ENCODE measurements at places on chromosomes 7 and 10.

DNA sequence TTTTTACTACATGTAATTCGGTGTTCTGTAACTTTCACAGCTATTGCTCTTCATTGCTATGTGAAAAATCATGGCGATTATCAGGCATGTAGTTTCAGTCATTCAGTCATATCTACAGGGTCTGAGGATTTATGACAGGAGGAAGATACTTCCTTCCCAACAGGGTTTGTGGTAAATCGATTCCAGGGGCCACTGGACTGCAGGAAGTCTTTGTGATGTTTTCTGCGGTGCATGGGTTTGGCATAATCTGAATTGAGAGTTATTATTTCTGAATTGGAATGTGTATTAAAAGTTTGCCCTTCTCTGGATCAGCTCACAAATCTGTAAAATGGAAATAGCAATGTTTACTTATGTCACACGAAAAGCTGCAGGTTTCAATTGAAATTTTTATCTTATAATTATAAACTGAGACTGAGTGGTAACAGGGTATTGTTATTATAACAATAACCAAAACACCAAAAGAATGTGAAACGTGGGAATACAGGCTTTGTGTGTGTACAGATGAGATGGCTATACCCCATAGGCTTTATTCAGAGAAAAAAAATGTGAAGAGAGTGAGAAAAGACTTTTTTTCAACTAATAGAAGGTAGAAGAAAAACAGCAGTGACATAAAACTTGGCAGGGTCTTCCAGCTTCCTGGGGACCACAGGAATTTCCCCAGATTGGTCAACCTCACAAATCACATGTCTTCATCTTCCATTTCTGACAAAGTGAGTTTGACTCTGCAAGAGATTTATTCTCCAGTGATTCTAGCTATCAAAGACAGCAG, 307.7 kb upstream of the NFE2L3 start:
- no peak for DNase-seq

DNA sequence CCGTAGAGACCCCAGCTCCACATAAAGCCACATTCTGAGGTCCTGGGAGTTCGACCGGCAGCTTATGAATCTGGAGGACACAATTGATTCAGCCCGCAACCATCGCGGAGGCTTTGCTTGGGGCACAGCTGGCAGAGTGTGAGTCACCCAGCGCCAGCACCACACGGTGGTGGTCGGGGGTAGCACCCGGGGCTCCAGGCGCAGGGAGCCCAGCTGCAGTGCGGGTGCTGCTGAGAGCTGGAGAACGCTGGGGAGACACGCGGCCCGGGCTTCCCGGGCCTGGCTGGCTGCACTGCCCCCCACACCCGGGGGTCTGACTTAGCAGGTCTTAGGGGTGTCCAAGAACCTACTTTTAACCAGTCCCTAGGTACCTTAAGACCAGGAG, 87.9 kb downstream of the PAXIP1 start:
- DNase-seq, result no peak

GRCh38 chr10:79093658-79094411, 25.1 kb downstream of the ZMIZ1 start:
- no peak for DNase-seq

- DNase-seq, result no peak
Measured at GRCh38 chr10:78279756-78280155, 246.1 kb downstream of the RPS24 start.

GRCh38 chr10:110392868-110393740, 88.4 kb upstream of the SMNDC1 start:
- no peak for DNase-seq

DNA sequence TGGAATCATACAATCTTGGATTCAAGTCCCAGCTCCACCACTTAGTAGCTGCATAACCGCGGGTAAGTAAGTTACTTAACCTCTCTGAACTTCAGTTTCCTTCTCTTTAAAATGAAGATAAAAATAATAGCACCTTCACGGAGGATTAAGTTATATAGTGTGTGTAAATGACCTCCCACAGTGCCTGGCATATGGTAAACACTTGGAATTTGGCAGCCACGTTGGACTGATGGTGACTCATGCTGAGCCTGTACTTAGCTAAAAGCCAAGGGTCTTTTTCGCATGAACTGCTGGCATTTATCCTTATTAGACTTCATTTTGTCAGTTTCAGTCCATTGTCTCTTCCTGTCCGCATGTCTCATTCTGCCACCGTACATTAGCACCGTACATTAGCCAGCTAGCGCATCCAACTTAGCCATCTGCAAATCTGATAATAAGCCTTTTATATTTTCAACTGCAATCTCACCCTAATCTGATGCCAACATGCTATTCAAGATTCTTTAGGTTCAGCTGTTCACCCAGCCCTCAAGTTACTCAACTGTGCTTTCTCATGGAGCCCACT, 11.2 kb downstream of the SLC13A4 start:
- DNase-seq, result no peak

DNA sequence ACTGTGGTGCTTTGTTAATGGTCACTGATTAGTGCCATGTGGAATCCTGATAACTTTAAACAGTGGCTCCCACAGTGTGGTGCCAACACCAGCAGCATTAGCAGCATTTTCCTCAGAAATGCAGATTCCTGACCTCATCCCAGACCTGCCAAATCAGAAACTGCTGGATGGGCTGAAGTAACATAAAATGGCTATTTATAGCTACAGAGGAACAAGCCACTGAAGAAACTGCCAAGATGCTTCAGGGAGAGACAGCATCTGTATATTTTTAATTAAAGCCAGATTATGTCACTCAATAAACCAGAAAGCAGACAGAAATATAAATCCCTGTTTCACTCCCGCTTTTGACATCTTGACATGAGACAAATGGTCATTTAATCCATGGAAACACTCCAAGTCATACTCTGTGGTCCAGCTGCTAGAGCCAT, 178.5 kb downstream of the AMPH start:
- no peak for DNase-seq

GRCh38 chr7:38232502-38233366, 40.7 kb downstream of the TARP start:
- peak; percentile 87 for DNase-seq

DNA sequence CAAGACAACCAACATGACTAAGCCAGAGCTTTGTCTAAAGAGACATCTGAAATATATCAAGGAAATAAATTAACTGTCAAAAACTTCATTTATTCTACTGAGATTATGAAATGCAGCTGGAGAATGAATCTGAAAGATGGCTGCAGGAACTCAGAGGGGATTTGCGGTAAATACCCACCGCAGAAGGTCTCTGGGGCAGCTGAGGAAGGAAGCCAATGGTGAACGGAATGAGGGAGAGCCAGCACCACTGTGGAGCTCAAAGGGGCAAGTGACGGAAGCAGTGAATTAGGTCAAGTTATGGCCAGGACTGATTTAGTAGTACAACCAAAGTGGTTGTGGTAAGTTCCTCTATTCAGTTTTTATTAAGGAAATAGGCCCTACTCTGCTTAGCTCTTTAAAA, 215.3 kb upstream of the GLI3 start:
- DNase-seq, result no peak

- no peak for DNase-seq
Measured at GRCh38 chr10:50634479-50634878, 10.7 kb upstream of the SGMS1 start.

- no peak for DNase-seq
Measured at GRCh38 chr10:106577266-106577665, 587.2 kb downstream of the SORCS1 start.

- DNase-seq, result peak; percentile 90
Measured at GRCh38 chr10:13787015-13787421, 200.3 kb downstream of the PRPF18 start.

DNA sequence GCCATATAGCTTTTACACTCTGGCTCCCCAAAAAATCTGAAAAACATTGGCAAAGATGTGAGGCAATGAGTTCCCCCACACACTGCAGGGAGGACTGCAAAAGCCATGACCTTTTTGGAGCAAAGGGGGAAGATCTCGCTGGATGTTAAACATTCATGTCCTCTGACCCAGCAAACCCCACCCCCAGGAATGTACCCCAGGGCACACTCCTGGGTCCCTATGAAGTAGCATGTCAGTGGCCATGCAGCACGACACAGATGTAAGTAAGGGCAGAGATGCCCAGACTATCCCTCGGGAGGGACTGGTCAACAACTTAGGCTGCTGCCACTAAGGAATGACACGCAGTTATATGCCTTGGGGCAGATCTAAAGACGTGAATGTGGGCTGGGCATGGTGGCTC, 100.6 kb downstream of the DLG5 start:
- no peak for DNase-seq

DNA sequence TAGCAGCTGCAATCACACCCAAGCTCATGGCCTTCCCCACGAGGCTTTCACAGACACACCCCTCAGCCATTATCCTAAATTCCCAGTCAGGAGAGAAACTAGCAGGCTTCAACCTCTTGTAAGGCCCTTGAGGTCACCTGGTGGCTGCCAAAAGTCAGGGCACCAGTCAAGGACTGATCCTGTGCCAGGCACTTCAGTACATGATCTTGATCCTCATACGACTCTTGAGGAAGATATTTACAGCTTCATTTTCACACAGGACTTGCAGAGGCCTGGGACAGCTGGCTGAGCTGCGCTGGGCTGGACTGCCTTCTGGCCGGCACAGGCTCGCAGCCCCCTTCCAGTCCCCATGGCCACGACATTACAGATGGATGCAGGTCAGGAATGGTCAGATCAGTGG, 8.8 kb downstream of the PDAP1 start:
- DNase-seq, result no peak

DNA sequence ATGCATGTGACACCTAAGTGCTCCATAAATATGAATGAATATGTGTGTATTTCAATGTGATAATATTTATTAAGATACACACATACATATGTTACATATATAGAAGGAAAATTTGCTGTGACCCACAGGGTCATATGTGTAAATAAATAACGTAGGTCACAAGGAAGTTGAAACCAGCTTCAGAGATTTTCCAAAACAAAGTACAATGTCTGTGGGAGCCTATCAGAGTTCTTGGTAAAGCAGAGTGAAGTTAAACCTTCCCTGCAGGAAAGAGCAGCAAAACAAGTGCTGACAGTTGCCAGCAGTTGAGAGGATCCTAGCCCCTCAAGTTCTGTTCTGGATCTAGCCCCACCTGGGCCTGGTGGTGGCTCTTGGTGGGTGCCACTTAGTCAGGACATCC, 91.2 kb downstream of the CCNY start:
- no peak for DNase-seq

DNA sequence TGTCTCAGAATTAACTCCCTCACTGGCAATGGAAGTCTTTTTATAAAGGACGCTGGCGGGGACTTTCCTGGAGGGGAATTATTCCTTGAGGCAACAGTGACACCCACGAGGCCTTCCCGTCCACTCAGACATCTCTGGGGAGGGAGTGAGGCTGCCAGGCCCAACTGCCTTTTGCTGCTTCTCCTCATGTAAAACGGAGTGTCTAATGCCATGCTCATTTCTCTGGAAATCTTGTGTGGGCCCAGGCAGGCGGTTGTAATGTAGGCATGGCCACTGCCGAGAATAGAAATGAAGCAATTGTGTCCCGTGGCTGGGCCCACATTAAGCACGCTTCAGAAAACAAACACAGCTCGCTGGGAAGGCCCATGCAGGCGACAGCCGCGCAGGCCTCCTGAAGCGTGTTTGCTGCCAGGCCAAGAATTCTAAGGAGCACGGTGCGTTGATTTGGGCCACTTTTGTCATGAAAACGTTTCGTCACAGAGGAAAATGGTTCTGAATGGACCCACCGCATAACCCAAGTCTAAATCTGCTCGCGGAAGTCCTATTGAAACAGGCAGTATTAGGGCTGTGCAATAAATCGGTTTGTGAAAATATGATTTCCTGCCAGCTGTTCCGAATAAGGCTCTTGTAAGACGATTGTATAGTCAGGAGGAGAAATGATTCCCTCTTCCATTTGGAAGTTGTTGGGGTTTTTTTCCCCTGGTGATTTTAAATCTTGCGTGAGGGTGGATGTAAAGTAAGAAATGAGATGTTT, 104.2 kb upstream of the CHST15 start:
- DNase-seq, result no peak

GRCh38 chr7:119944601-119944972, 328.4 kb upstream of the KCND2 start:
- DNase-seq, result no peak

DNA sequence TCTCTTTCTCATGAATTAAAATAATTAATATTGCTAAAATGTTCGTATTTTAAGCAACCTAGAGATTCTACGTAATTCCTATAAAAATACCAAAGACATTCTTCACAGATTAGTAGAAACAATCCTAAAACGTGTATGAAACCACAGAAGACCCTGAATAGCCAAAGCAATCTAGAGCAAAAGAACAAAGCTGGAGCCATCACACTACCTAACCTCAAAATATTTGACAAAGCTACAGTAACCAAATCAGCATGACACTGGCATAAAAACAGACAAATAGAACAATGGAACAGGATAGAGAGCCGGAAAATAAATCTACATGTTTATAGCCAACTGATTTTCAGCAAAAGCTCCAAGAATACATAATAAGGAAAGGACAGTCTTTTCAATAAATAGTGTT, 105.5 kb upstream of the PTN start:
- no peak for DNase-seq

DNA sequence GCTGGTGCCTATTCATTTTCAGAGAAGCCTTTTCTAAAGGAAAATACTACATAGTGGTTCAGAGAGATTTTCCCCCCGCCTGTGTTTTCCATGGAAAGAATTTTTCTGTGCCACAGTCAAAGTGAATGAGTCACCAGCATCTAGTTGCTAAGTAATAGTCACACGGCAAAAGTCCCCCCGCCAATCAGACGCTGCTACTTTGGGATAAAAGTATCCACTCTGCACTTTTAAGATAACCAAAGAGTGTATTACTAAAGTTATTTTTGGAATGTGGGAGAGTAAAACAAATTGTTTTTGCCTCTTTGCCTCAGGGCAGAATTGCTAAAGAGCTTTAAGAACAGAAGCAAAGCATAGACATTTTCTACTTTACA, 23.5 kb downstream of the ABLIM1 start:
- DNase-seq, result no peak

- DNase-seq, result no peak
Measured at GRCh38 chr10:49103761-49104160, 11.6 kb downstream of the VSTM4 start.

- peak; percentile 16 for DNase-seq
Measured at GRCh38 chr7:104207348-104207730, 474 bp downstream of the ORC5 start.

- DNase-seq, result no peak
Measured at GRCh38 chr10:65313406-65313805, 1612.4 kb upstream of the LRRTM3 start.

- DNase-seq, result no peak
Measured at GRCh38 chr10:130744631-130745030, 566.9 kb downstream of the TCERG1L start.

- DNase-seq, result no peak
Measured at GRCh38 chr10:97131181-97131628, 54.6 kb downstream of the SLIT1 start.

DNA sequence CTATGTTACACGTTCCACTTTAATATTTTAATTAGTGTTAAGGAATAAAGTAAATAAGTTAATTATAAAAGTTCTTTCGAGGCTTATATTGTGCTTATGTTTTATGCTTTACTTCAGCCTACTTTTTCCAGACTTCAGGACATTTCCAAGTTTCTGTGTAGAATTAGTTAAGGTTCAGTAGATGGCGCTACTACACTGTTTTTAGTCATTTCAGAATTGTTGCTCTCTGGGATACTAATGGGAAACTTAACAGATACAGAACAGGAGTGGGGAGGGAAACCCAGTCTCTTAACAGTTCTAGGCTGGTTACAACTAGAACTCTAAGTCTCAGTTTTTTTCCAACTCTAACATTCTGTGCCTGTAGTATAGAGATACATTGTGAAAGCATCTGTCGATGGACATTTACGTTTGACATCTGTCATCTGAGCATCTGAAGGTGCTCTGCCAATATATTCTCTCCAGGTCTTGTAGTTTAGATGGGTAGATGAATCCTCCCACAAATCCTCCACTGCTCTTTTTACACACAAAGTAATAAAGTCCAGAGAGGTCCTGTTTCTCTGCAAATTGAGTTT, 56.8 kb upstream of the FAM171A1 start:
- no peak for DNase-seq

GRCh38 chr7:68691261-68692216, 906.7 kb upstream of the AUTS2 start:
- no peak for DNase-seq

All from activated CD4-positive, alpha-beta T cell treated with anti-CD3 and anti-CD28 coated beads, Interleukin-2, amount 50 U/mL, for 16 hours (primary cell).